Activated CD4-positive, alpha-beta T cell treated with anti-CD3 and anti-CD28 coated beads for 24 hours (primary cell): ENCODE measurements at places on chromosomes 2 and 18.

DNA sequence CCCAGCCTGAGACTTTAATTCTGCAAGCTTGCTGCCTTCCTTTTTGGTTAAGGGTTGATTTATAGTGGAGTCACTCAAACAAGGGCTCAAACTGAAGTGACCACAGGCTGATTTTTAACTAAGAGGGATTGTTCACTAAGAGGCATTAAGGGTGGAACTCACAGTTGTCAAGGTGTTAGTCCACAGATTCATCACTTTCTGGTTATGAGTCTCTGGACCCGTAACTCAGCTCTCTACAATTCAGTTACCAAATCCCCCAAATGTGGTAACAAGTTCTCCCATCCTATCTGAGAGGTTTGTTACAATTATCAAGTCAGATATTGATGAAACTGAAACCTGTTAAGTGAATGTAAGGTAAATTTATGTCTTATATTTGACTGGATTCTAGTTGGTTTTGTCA lies 185.9 kb upstream of the KLHL14 start:
- DNase-seq = no peak

DNA sequence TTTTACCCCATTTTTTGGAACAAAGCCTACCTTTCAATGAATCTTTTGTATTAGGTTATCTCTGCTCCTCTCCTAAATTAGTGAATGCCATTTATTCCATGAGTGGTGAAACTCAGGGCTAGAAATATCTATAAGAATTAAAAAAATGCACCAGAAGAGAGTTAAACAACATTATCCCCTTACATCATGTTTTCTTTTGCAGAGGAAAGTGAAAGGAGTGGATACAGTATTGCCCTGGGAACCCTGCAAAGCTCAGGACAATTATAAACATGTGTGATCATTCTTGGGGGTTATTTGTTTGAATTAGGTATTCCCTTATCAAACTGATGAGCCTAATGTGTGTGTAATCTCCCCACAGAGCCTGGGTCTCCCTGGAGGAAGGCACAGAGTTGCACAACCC lies 559.2 kb downstream of the RNF144A start:
- no peak for DNase-seq

- no peak for DNase-seq
These were observed 4.8 kb upstream of the FTCDNL1 start for GRCh38 chr2:199855812-199856211.

DNA sequence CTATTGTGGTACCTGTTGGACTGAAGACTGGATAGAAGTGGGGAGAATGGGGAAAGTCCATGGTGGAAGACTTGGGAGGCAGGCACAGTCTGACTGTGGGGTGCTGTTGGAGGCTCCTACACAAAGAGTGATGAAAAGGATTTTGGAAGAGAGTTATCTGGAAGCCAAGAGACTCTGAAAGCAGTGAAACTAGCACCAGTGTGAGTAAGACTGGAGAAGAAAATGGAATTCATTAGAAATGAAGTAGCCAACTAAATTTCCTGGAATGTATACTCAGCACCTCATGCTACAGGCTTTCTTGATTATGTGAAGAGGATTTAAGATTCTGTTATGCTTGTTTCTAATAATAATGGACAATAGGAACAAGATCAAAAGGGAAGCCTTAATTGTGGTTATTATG lies 27.7 kb downstream of the ELP2 start:
- DNase-seq = no peak

DNA sequence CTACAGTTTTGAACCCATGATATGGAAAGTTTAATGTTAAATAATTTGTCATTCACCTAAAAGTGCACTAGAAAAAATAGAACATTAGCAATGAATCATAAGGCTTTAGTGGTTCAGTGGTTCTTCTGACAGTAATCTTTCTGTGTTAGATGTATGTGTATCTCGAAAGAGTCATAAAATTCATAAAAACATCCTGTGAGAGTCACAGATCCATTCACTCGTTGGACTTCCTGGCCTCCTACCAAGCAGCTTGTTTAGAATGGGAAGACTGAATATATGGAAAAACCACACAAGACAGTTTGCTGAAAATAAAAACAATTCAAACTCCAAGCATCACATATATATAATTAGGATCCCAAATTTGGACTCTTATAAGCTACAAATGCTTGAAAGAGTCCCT lies 34.8 kb downstream of the ADNP2 start:
- DNase-seq = no peak

DNA sequence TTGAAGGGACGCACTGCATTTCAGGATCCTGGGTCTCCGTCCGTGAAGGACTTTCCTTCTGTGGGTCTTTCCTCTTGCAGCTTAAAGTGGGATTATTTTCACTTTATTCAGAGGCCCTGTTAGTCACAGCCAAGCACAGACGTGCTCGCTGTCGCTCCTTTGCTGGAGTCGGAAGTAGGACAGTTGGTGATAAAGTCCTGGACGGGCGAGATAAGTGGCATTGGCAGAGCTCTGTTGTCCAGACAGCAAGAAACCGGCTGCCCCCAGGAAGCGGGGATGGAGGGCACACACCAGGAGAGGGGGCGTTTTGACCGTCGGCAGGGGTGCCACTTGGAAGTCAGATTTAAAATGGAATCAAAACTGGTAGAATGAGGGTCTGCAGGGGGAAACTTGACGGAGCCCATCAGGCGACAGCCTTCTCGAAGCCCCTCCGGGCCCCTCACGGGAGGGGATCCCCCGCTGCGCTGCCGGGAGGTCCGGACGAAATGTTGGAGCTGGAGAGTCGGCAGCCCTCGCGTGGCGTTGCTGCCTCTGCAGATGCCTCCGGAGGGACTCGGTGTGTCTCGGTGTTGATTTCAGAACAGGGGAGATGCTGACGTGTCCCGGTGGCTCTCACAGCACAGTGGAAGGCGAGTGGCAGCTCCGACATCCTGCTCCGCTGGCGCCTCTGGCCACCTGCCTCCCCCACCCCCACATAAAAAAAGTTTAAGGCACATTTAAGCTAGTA lies 124.2 kb downstream of the NFATC1 start:
- DNase-seq = no peak

- no peak for DNase-seq
These were observed 1.2 kb downstream of the GALNT5 start for GRCh38 chr2:157258520-157259326.

DNA sequence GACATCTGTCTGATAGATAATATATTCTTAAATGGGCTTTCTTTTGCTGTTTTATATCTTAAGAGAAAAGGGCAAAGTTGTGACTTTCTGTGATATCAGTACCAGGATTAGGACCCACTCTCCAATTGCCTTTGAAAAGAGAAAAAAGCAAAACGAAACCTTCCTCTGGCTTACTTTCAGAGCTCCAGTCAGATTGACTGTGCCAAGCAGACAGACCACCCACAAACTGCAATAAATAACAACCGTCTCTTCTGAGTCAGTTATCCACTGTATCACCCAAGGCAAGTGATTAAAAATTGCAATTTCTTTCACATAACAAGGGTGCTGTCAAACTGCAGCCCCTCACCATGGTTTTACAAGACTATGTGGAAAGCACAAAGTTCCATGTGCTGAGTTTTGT lies 230.5 kb upstream of the SETBP1 start:
- no peak for DNase-seq

DNA sequence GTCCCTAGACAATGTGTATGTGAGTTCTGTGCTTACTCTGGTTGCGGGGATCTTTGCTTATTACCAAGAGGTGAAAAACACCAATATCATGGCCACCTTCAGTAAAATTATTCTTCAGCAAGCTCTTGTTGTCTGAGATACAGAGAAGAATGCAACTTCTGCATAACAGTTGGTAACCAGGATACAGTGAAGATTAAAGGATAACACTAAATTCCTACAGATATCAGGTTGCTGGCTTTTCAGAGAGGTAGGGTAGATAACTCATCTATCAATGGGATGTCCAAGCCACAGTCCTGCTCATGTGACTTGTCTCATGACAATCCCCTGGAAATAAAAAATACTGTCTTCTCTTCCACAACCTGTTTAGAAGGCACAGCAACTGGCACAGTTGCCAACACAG lies 308.5 kb downstream of the TNS1 start:
- no peak for DNase-seq

- DNase-seq = no peak
These were observed 131.7 kb downstream of the GCA start for GRCh38 chr2:162475661-162476060.

GRCh38 chr18:11909591-11910026 lies 1.5 kb upstream of the MPPE1 start:
- no peak for DNase-seq

GRCh38 chr2:182814804-182815203 lies 51.6 kb downstream of the FRZB start:
- DNase-seq = no peak

- DNase-seq = no peak
These were observed 42.2 kb downstream of the MERTK start for GRCh38 chr2:111940333-111941196.

DNA sequence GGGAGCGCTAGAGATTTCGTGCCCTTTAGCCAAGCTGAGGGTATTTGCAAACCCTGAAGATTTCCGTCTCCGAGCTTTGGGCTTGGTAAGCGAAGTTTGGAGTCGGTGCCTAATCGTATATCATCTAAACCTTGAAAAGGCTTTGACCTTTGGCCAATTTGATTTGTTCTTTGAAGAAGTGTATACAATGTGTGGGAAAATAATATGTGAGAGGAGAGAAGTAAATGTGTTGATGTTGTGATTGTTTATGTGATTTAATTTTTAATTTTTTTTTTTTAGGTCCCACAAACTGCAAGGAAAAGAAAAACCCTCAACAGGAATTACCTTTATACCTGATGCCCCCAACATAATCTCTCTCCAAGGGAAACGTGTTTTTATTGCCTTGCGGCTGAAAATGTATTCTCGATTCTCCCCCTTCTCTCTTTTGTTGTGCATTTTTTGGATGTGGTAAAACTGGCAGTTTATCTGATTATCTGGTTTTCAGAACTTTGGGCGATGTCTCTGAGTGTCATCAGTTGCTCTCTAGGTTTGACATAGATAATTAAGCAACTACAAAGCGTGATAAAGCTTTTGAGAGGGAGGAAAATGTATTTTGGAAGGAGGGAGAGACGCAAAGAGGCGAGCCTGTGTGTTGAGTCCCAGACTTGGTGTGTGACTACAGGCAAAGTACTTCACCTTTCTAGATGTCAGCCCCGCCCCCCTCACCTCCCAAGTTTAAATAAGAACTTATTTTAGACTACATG lies 912 bp upstream of the FBXO11 start:
- no peak for DNase-seq

GRCh38 chr18:3401669-3402620 lies 48.0 kb upstream of the TGIF1 start:
- no peak for DNase-seq
